ENCODE measurements at places on chromosomes 13 and 19. TPM values are rescaled to one million over a fixed set of nuclear protein-coding genes. Genes with fewer than 3 reads are reported as not detected.

DNA sequence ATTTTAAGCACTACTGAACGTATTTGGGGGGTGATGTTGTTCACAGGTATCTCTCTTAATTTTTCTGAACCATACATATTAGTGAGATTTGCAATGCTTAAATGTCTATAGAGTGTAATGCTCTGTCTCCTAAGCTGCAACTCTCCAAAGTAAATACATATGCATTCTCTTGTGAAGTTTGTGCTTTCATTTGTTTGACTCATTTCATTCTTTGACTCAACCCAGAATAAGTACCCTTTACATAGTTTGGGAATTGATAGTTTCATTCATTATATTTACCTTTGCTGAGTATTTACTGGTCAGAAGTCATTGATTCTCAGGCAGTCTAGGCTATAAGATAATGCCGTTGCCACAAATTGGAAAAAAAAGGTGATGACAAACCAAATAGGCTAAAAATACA lies 406.9 kb downstream of the FGF9 start:
- no peak for DNase-seq
- no peak overlapping the region for H3K27ac ChIP-seq
- H3K4me3 ChIP-seq: no peak overlapping the region

GRCh38 chr13:42114278-42114677 lies 65.8 kb downstream of the DGKH start:
- no peaks in the 10 kb centered on the region for H3K27me3 ChIP-seq
- no peak overlapping the region for H3K27ac ChIP-seq
- no peak for DNase-seq
- no peak overlapping the region for H3K4me3 ChIP-seq
- H3K36me3 ChIP-seq: no peaks in the 10 kb centered on the region

DNA sequence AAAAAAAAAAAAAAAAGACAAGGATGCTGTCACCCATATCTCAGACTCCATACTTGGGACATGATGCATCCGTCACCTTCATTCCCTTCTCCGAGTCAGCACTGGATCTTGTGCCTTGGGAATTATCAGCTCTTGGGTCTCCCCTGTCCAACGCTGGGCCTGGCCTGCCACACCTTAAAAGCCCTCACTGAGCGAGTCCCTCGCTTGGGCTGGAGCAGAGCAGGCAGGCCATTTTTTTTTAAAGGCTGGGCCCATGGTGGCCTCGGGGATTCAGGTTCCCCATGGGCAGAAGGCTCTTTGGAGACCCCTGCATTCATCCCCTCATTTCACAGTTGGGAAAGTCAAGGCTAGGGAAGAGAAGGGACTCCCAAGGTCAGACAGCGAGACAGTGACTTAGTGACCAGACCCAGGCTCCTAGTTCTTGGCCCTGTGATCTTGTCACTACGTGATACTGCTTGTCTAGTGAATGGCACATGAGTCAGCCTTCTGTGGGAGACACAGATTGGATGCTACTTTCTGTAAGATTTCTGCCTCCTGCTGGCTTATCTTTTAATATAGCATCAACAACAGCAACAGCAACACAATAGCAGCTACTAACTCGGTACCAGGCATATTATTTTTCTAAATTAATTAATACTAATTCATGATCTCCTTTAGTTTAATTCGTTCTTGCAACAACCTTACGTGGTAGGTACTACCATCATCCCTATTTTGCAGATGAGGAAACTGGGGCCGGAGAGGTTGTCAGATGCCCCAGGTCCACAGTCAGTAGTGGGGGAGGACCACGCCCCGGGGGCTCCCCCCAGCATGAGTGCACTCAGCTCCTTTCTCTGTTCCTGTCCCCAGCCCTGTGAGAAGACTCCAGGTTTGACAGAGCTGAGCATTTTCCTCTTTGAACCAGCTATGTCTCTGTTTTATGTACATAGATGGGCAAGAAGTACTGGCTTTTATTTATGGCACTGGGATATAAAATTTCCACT lies 27.4 kb upstream of the ZNF536 start:
- H3K27me3 ChIP-seq: no peaks in the 10 kb centered on the region
- DNase-seq: no peak
- H3K4me1 ChIP-seq: 0 out of 2 replicates have a peak, but pooled peaks cover 2% of the 10 kb centered on the region
- no peak overlapping the region for H3K27ac ChIP-seq

GRCh38 chr13:82436099-82436585 lies 1446.1 kb downstream of the SLITRK1 start:
- peaks cover 9% of the 10 kb centered on the region for H3K36me3 ChIP-seq
- H3K4me3 ChIP-seq: no peak overlapping the region
- no peak overlapping the region for H3K27ac ChIP-seq
- DNase-seq: no peak
- no peaks in the 10 kb centered on the region for H3K27me3 ChIP-seq
- no peaks in the 10 kb centered on the region for H3K4me1 ChIP-seq

- no peak for DNase-seq
- H3K4me3 ChIP-seq: no peak overlapping the region
- no peaks in the 10 kb centered on the region for H3K36me3 ChIP-seq
- H3K4me1 ChIP-seq: no peaks in the 10 kb centered on the region
- H3K27me3 ChIP-seq: no peaks in the 10 kb centered on the region
Observed at GRCh38 chr13:41641429-41641828, 184.1 kb downstream of the RGCC start.

- no peaks in the 10 kb centered on the region for H3K4me1 ChIP-seq
- H3K27ac ChIP-seq: no peak overlapping the region
- H3K36me3 ChIP-seq: peaks cover 17% of the 10 kb centered on the region
- no peak overlapping the region for H3K4me3 ChIP-seq
Observed at GRCh38 chr19:22545751-22546150, 88.4 kb upstream of the ZNF492 start.

The KLF1 gene
- total RNA-seq: 0.37 TPM

The CGB5 gene
- total RNA-seq: not detected
